ENCODE measurements at places on chromosomes 1 and 21.

DNA sequence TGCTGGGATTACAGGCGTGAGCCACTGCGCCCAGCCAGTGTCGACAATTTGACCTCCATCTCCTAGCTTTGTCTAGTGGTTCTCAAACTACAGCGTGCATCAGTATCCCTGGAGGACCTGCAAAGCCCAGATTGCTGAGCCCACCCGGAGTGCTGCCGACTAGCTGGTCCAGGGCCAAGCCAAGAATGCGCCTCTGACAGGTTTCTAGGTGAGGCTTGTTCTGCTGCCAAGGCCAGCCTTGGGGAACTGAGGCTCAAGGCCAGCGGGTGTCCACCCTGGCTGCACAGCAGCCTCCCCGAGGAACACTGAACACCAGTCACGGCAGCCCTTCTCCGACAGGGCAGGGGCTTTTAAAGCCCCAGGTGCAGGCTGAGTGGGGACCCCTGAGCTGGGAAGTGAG lies 9.8 kb upstream of the PTTG1IP start:
- DNase-seq, result no peak

GRCh38 chr1:76901158-76901767 lies 34.0 kb downstream of the ST6GALNAC5 start:
- DNase-seq, result no peak

GRCh38 chr21:34580181-34580700 lies 34.7 kb downstream of the RCAN1 start:
- no peak for DNase-seq

DNA sequence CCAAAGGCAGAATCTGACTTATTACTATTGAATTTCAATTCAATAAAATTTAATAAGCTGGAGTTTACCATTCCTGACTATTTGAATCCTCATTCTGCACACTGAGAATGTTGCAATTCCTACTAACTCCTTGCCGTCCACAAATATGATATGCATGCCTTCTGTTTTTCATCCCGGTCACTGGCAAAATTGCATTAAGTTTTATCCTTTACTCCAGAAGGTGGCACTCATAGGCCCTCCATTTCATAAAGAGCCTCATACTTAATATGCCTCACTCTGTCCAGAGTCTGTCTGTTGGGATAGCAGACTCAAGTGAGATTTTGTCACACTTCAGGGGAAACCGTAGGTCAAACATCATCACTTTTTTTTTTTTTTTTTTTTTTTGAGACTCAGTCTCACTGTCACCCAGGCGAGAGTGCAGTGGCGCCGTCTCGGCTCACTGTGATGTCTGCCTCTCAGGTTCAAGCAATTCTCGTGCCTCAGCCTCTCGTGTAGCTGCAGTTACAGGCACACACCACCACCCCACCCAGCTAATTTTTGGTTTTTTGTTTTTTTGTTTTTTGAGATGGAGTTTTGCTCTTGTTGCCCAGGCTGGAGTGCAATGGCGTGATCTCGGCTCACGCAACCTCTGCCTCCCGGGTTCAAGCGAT lies 27.3 kb downstream of the F11R start:
- DNase-seq, result no peak

DNA sequence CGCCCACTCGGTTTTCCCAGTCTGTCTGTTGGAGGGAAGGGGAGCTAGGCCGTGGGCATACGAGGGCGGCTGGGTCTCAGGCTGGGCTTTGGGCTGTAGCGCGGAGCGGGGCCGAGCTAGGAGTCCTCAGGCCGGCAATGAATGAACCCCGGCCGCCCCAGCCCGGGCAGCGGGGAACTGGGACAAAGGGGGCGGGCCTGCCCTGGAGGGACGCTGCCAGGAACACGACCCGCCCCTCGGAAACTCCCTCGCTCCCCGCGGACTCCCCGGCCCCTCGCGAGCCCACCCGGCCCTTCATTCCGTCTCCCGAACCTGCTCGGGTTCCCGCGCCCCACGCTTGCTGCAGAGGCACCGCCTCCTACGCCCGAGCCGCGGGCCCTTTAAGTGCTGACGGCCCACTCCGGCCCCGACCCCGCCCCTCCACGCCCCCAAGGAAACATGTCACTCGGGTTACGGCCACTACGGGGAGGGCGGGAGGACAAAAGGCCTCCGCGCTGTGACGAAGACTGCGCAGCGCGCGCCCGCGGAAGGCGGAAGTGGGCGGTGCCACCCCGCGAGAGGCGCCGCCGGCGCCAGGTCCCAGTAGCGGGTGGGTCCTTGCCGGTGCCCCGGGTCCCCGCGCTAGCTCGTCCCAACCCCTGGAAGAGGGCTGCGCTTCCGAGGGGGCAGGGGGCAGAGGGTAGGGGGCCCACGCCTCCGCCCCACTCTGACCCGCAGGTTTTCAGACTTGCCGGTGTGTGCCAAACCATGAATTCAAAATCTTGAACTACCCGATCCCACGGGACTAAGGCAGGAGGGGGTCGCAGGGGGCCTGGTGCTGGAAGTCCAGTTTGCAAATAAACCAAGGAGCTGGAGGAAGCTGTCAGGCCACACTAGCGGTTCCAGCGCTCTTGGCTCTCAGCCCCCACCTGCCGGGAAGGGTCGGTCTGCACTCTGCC lies at the start of gene GALE:
GALE (minus strand) TSS at position 355 of the 938 bp plus-strand sequence. CDS start 1,747 bp downstream, outside the sequence.
- DNase-seq, result peak; percentile 96

DNA sequence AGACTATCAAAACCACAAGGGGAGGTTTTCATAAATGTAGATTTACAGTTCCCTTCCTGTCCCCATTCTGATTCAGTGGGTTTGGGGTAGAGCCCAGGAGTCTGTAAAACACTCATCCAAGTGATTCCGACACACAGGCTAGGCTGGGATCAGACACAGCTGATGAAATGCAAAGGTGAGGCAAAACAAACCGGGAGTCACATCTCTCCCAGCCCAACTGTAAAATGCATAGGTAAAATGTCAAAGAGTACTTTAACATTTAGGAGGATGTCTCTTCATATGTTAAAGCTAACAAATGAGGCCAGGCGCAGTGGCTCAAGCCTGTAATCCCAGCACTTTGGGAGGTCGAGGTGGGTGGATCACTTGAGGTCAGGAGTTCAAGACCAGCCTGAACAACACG lies 45.0 kb downstream of the ZNF281 start:
- DNase-seq, result no peak

DNA sequence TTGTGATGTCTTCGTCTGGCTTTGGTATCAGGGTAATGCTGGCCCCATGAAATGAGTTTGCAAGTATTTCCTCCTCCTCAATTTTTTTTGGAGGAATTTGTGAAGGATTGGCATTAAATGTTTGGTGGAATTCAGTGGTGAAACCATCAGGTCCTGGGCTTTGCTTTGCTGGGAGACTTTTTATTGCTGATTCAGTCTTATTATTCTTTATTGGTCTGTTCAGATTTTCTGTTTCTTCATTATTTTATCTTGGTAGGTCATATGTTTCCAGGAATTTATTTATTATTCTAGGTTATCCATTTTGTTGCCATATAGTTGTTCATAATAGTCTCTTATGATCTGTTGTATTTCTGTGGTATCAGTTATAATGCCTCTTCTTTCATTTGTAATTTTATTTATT lies 126.7 kb downstream of the RABGAP1L start:
- DNase-seq, result no peak

DNA sequence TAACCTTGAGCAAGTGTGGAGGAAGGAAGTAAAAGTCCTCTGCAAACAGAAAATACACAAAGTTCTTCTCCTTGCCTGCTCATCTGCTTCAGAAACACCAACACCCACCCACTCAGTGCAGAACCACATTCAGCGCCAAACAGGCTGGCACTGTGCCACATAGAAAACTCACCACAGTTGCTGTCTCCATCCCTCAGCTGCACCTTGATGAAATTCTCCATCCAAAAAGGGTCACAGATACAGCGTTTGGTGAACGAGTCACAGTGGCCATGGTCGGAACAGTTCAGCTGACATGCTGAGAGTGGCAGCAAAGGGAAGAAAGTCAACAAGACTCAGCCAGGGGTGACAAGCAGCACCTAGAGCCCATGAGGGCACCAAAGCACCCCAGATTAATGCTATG lies 114.5 kb downstream of the KIAA0319L start:
- no peak for DNase-seq

DNA sequence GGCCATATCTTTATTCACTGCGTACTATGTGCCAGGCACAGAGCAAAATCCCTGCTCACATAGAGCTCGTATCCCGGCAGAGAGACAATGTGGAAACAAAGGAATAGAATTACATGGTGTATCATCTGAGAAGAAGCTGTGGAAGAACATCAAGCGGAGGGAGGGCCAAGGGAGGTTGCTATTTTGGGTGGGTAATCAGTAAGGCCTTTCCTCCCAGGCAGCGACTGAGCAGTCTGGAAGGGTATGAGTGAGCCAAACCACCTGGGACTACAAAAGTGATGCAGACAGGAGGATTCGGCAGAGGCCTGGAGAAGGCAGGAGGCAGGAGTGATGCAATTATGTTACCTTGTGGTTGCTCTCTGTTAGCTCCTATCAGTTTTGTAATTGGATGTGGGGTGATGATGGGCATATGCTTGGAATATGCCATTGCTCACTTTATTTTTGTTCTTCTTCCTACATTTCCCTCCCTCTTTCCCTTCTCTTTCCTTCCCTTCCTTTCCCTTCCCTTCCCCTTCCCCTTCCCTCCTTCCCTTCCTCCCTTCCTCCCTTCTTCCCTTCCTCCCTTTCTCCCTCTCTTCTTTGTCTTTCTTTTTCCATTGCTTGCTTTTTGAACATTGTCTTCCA lies 172.9 kb downstream of the DISC1 start:
- no peak for DNase-seq

DNA sequence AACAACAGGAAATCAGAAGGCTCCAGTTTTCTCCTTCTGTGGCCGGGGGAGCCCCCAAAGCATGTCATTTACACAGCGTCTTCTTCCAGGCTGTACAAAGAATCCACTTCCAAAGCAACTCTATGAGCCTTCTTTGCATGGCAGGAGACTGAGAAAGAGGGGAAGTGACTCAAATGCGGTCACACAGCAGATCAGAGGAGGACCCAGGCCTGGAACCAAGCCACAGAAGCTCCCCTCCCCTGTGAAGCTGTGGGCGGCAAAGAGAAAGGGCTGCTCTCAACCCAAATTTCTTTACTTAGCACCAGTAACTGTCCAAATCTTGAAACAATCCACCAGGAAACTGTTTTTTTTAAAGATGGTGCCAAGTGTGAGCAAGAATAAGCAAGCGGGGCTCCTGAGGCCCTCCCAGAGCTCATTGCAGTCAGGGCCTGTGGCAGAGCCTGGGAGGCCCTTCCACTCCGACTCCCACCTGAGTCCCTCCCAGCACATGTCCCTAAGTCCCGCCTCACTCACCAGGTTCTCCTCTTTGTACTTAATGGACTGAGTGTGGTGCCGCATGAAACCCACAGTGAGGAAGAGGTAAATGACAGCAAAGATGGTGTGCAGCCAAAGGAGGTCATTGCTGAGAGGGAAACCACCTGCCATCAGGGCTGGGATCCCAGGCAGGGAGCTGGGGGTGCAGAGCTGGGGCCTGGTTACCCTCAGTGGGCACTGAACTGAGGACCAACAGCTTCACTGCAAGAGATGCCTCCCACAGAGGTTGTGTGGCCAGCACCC lies 15.9 kb downstream of the TMEM63A start:
- no peak for DNase-seq

DNA sequence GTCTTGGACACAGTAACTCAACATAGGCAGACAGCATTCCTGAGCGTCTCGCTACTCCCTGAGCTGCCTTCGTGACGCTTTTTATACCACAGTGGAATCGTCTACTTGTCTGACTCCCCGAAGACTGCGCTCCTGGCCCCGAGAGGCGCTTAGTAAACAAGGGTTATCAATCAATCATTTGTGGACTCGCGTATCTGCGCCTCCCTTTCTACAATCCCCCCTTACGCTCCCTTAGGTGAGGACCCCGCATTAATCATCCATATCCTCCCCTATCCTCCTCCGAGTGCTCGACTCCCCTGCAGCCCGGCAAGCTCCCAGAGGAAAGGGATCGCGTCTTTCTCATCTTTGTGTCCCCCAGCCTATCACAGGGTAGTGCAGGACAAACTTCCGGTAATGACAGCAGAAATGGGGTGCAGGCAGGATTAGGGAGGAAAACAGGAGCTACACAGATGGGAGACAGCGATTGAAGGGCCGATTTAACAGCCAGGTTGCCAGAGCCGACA lies 522 bp downstream of the TMEM59 start:
- DNase-seq, result no peak

GRCh38 chr21:37869661-37870060 lies 46.6 kb downstream of the KCNJ6 start:
- no peak for DNase-seq

- no peak for DNase-seq
These were observed 6.9 kb upstream of the IL22RA1 start for GRCh38 chr1:24149866-24150233.

GRCh38 chr1:2127187-2128145 lies 67.1 kb downstream of the FAAP20 start:
- no peak for DNase-seq

GRCh38 chr21:34696121-34696520 lies 27.3 kb downstream of the CLIC6 start:
- DNase-seq, result no peak

- no peak for DNase-seq
These were observed 118.7 kb downstream of the SIK1 start for GRCh38 chr21:43308101-43308814.

- no peak for DNase-seq
These were observed 774 bp upstream of the ANGPTL7 start for GRCh38 chr1:11188381-11188780.

GRCh38 chr1:59081181-59081580 lies 215.7 kb upstream of the FGGY start:
- no peak for DNase-seq

- DNase-seq, result no peak
These were observed 32.0 kb downstream of the PTAFR start for GRCh38 chr1:28144203-28145135.

GRCh38 chr21:37436174-37436573 lies 69.6 kb downstream of the DYRK1A start:
- no peak for DNase-seq

DNA sequence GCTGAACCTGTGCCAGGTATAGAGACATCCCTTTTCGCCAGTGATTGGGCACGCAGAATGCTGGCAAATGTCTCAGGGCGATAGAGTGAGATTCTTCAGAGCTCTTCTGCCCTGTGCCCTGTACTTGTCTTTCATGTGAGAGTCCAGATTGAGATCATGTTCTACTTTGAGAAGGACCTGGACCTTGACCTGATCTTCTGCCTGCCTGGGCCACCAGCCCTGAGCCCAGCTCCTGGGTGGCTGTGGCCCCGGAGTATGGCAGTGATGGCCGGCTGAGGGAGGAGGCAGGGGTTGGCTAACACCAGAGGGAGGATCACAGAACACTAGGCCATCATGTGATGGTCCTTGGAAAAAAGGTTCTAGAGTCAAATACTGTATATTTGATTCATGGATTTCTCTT lies 13.8 kb downstream of the STRIP1 start:
- no peak for DNase-seq

DNA sequence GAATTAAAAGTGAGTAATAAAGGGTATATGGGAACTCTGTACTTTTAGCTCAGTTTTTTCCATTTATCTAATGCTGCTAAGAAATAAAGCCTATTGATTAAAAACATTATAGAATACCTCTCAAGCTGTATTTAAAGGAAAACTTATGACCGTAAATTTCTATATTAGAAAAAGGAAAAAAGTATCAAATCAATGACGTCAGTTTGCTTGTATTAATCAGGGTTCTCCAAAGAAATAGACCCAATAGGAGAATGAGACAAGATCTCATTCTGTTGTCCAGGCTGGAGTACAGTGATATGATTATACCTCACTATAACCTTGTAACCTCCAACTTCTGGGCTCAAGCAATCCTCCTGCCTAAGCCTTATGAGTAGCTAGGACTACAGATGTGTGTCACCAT lies 15.4 kb upstream of the LRIF1 start:
- no peak for DNase-seq

Data from hypothalamus (tissue), 51 donors.